ENCODE measurements at places on chromosomes 2 and 18. TPM values are rescaled to one million over a fixed set of nuclear protein-coding genes. Genes with fewer than 3 reads are reported as not detected.
A peak's percentile ranks its signal among the peaks of the same experiment; 100 is the strongest.

DNA sequence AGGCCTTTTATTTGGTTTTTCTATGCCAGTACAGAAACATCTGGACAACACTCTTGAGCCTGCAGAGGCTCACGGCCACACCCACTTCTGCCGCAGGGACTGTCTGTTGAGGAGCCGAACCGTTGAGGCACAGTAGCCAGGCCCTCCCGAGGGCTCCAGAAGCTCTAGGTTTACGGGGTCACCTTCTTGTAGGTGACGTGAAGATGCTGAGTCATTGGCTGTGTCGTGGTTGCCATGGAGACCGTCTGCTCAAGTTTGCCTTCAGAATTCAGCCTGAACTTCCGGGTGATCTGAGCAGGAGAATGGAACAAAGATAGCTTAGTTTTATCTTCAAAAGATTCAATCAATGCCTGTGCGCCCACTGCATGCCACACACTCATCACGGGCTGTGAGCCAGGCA is 25.9 kb downstream of the BOK start:
- no peak for DNase-seq

GRCh38 chr2:127575185-127575765 is 39.8 kb downstream of the MYO7B start:
- no peak for DNase-seq

DNA sequence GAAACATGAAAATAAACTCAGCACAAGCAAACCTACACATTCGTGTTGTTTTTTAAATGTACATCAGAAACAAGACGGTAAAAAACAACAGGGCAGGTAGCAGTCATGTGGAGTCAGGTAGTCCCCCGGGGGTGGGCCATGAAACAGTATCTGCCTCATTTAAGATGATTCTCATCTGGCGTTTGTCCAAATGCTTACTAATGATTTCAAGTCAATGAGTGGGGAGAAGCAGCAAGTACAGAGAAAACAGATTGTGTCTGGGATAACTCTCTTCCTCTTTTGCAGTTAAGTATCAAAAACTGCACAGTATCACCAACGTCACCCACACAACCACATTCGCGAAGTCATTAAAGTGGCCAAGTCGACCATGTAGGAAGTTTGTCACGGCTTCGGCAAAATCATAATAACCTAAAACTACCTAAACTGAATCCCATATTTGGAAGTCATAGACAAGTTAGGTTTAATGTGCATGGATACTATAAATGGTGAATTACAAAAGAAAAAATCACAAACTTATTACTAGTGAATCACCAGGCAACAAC is 1.3 kb downstream of the LAPTM4A start:
- peak; percentile 75 for DNase-seq

DNA sequence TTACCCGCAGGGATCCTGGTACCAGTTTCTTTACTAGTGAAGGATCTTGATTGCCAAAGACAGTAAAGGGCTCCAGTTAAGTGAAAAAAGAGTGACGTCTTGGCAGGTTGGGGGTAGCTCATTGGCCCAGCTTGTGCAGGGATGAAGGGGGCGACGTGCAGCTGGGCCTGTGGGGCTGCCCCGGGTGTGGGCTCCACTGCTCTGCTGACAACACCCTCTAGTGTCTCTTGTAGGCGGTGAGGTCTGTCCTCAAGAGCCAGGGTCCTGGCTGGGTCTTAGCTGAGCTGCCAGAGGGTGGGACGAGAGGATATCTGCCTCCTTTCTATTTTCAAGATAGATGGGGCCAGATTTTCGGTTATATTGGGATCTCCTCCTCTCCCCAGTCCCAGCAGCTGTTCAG is 6.1 kb downstream of the ARHGEF4 start:
- DNase-seq, result no peak

GRCh38 chr18:8735274-8735673 is 29.9 kb downstream of the MTCL1 start:
- DNase-seq, result no peak

GRCh38 chr2:24088821-24089359 is 4.3 kb upstream of the TP53I3 start:
- DNase-seq, result no peak

GRCh38 chr2:173394091-173394974 is 39.7 kb downstream of the CDCA7 start:
- DNase-seq, result no peak

DNA sequence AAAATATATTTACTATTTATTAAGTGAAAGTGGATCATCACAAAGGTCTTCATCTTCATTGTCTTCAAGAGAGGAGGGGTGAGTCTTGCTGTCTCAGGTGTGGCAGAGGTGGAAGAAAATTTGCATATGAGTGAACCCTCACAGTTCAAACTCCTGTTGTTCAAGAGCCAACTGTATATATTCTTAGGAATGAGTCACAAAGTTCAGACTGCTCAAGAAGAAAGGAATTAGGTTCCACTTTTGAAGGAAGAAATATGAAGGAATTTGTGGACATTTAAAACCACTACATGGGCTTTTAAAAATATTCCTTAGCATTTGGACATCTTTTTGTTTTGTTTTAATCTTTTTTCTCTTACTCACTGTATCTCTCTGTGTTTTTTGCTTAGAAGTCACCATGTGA is 212.6 kb downstream of the INSIG2 start:
- no peak for DNase-seq

DNA sequence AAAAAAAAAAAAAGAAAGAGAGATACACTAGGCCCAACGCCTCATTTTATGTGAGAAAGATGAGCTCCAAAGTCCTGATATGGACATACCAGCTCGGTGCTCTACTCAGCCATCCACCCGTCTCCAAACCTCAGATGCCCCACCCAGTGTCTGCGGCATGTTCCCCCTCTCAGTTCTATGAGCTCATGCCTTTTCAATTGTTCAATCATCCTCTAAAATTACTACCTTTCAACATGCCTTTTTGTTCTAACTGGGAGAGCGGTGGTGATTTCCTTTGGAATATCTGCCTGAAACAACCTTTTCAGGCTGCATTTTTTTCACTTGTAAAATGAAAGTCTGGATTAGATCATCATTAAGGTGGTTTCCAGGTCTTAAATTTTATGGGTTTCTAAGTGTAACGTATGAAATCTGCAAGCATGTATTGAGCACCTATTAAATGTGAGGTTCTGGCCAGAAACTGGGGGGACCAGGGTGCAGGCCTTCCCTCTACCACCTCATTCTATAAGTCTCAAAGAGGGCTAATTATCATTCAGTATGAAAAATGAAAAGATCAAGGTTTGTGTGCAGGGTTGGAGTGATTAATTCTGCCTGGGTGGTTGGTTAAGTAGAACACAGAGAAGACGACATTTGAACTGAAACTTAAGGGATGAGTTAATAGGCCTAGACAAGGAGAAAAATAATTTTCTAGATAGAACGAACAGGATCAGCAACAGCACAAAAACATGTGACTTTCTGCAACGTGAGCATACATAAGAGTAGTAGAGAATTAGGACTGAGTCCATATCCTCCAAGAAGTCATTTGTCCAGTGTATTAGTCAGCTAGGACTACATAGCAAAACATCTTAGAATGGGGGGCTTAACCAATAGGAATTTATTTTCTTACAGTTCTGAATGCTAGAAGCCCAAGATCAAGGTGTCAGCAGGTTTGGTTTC is 87.4 kb upstream of the GLS start:
- no peak for DNase-seq

- no peak for DNase-seq
These were observed 1265.5 kb upstream of the ACVR2A start for GRCh38 chr2:146579147-146579930.

DNA sequence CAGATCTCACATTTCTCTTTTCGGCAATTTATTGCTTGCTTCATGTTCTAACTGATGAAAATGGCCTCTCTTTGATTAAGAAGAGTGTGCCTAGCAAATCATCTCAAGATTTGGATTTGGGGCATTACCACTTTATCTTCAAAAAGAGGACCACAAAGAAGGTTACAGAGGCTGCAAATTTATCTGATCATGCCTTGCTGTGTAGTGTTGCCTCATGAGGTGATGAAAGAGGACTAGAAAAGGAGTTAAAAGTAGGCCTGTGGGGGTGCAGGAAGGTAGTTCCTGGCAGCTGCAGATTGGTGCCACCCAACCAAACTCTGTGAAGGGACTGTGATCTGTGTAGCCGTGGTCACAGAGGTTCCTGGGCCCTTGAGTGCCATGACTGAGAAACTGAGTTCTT is 69.2 kb downstream of the PRELID3A start:
- DNase-seq, result no peak

DNA sequence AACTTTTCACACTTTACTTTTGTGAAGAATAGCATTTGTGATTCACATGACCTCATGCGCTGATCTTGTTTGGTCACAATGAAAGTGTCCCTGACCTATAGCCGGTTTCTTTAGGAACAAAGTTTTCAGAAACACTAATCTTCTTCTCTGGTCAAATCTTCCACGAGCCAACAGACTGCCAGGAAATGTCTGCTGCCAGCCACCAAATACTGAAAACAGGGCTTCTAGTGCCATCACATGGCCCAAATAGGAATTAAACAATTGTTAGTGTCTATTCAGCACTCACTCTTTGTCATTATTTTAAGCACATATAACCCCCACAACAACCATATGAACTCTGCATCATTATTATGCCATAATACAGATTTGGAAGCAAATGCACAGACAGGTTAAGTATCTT is 286.5 kb upstream of the SYT4 start:
- peak; percentile 42 for DNase-seq

DNA sequence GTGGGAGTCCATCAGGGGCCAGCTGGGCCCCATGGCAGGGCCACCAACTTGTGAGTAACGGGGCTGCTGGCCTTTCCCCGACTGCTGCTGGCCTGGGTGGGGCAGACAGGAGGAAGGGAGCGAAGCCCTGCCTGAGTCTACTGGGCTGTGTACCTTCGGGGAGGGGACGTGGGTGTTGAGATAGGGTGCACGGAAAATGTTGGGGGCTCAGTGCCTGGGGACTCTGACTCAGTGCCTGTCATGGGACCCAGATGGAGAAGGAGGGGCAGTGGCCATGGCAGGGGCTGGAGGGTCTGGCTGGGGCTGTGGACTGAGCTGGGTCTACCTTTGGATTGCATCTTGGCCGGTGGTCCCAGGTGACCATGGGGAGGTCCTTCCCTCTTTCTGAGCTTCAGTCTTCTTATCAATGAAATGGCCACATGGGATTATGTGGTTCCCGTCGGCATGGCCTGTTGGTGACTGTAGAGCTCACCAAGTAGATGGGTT is 4.0 kb downstream of the SLC4A3 start:
- DNase-seq, result no peak

DNA sequence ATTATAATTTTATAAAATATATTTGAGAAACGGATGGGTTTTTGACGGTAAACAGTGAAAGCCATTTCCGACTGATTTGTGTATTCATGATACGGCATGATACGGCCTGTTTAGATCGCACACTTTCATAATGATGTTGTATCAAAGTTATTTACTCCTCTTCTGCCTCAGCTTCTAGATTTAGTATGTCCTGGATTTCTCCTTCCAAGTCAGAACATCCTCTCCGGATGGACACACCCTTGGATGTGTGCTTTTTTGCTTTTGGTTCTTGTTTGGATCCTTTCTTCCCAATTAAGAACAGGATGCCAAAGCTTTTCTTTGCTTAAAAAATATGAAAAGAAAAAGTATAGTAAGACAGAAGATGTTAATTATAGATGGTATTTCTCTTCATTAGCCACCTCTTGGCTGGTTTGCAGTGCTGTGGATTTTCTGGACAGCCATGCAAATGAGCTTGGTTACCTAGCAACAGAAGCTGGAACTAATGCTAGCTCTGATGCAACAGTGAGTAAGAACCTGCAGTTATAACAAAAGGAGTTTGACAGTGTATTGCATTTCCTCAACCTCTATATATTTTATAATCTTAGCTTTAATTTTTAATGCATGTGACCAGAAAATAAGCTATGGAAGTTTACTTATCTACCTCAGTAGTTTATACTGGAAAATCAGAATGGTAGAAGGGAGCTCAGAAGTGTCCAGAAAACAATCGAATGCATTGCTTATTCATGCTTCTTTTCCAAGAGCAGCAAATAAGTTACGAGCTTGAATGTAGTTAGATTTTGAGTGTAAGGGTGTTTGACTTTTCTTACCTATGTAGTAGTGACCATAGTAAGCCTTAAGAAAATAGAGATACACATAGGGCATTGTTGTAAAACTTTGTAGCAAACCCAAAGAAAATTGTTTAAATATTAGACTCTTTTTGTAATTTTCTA is 27.9 kb downstream of the RMND5A start:
- DNase-seq, result no peak

DNA sequence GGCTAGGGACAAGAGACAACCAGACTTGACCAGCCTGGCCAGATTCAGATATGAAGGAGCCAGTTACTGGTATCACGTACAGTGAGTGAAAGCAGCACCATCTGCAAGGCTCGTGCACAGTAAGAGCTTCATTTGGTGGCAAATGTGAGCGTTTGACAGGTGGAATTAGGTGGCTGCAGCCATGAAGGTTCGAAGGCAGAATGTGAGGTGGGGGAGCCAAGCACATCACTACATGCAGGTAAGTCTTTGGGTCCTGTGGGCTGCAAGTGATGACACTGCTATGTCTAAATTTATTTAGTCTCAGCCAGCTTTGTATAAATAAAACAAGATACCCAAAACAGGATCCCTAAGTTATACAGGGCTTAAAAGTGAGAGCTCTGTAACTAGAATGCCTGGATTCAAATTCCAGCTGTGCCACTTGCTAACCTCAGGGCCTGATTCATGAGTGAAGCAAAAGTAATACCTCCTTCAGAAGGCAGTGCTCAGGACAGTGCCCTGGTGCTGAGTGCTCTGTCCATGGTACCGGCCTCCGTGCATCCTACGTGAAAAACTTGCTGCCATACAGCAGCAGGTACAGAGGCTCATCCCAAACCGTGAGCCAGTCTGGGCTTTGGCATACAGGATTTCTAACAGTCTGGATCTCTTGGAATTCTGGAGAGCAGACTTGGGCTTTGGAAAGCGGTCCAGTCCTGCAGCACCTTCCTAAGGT is 18.6 kb downstream of the DDX18 start:
- DNase-seq, result peak; percentile 32

GRCh38 chr2:157747695-157748370 is 119.2 kb upstream of the ACVR1C start:
- no peak for DNase-seq

- no peak for DNase-seq
These were observed 75.3 kb downstream of the STPG4 start for GRCh38 chr2:47079515-47080412.

DNA sequence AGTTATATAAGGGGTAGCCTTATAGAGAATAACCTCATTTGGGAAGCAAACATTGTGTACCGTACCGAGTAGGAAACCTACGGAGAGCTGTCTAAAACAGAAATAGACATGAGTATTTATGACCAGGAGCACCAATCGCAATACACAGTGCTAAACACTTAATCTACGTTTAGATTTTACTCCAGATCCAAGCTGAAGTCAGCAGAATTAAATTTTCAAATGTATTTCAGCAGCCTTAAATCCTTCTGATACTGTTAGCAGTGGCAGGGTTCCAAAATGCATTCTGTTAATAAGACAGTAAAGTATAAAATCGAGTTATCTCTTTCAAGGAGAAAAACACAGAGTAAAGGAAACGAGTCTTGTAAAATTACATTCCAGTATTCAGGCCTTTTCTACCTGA is 118.1 kb upstream of the ZNF521 start:
- DNase-seq, result no peak

FIGN gene
- 14.1 TPM for polyA plus RNA-seq

ZCCHC2 gene
- 19.0 TPM for polyA plus RNA-seq

ZC3H6 gene
- 9.9 TPM for polyA plus RNA-seq

CD28 gene
- polyA plus RNA-seq, result 1.9 TPM

KIF3C gene
- 16.8 TPM for polyA plus RNA-seq

HOXD11 gene
- 63.7 TPM for polyA plus RNA-seq

RTP5 gene
- polyA plus RNA-seq, result not detected

POTEE gene
- 0.15 TPM for polyA plus RNA-seq

RIT2 gene
- polyA plus RNA-seq, result 0.13 TPM

CHRND gene
- polyA plus RNA-seq, result 0.96 TPM

All from left kidney (tissue), 8 donors.